ENCODE measurements at places on chromosomes 13 and 19. TPM values are rescaled to one million over a fixed set of nuclear protein-coding genes. Genes with fewer than 3 reads are reported as not detected.

Gene KIR3DL1
- not detected for total RNA-seq

Gene ATP4B
- not detected for total RNA-seq

Gene ZNF440
- 8.8 TPM for total RNA-seq

Gene PBX4
- total RNA-seq: 15.6 TPM

Gene LILRA1
- total RNA-seq: not detected

Gene NFKBIB
- total RNA-seq: 57.9 TPM

Gene PRODH2
- not detected for total RNA-seq

GRCh38 chr19:13899912-13900584, 5.9 kb downstream of the BRME1 start:
- H3K4me3 ChIP-seq: no peak overlapping the region
- no peak for DNase-seq
- H3K27me3 ChIP-seq: no peaks in the 10 kb centered on the region
- no peak overlapping the region for H3K27ac ChIP-seq
- peaks cover 4% of the 10 kb centered on the region for H3K4me1 ChIP-seq

DNA sequence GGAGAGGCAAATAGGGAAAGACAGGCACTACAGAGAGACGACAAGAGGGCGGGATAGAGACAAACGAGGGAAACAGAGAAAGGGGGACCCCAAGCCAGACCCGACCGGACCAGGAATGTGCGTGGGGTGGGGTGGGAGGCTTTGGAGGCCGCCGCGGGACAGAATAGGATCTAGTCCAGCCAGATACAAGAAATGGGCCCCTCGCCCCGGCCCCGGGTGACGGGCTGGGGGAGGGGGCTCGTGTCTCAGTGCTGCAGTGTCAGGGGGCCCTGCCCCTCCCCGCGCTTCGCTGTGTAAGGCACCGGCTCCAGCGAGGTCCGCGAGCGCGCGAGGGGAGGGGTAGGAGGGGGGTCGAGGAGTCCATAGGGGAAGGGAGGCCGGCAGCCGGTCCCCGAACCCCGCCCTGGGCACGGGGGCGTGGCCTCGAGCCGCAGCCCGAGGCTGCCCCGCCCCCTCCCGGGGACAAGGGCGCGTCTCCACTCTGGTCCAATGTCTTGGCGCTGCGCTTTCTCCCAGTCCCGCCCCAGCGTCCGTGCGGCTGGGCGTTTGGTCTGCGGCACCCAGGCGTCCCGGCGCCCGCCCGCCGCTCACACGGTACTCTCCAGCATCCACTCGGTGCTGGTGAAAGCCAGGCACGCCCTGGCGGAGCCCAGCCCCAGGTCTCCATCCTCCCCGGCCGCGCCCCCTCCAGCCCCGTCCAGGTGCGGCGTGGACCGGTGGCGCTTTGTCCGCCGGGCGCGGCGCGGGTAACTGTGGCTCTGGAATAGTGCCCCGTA, 11.0 kb downstream of the IFNL1 start:
- H3K27me3 ChIP-seq: no peaks in the 10 kb centered on the region
- DNase-seq: no peak
- peaks cover 9% of the 10 kb centered on the region for H3K4me1 ChIP-seq
- H3K27ac ChIP-seq: no peak overlapping the region
- H3K36me3 ChIP-seq: peaks cover 11% of the 10 kb centered on the region

DNA sequence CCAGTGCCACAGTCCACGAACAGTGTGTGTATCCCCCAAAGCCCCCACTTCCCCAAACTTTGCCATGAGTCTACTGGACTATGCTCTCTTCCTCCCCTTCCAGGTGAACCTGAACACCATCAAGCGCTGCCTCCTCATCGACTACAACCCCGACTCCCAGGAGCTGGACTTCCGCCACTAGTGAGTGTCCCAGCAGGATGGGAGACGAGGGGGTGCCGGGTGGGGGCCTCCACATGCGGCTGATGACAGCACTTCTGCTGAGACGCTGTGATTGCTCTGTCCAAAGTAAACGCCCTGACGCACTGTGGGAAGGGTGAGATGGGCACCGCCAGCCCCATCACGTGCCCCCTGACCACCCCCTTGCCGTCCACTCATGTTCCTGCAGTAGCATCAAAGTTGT, 2.0 kb upstream of the P2RY11 start:
- DNase-seq: no peak
- H3K4me1 ChIP-seq: peaks cover 63% of the 10 kb centered on the region
- peak overlapping the region; percentile 97 for H3K27ac ChIP-seq
- no peaks in the 10 kb centered on the region for H3K27me3 ChIP-seq

GRCh38 chr13:97212004-97212403, 10.1 kb upstream of the MBNL2 start:
- no peak for DNase-seq
- H3K4me3 ChIP-seq: no peak overlapping the region
- H3K27me3 ChIP-seq: no peaks in the 10 kb centered on the region
- peaks cover 41% of the 10 kb centered on the region for H3K4me1 ChIP-seq
- H3K36me3 ChIP-seq: no peaks in the 10 kb centered on the region

DNA sequence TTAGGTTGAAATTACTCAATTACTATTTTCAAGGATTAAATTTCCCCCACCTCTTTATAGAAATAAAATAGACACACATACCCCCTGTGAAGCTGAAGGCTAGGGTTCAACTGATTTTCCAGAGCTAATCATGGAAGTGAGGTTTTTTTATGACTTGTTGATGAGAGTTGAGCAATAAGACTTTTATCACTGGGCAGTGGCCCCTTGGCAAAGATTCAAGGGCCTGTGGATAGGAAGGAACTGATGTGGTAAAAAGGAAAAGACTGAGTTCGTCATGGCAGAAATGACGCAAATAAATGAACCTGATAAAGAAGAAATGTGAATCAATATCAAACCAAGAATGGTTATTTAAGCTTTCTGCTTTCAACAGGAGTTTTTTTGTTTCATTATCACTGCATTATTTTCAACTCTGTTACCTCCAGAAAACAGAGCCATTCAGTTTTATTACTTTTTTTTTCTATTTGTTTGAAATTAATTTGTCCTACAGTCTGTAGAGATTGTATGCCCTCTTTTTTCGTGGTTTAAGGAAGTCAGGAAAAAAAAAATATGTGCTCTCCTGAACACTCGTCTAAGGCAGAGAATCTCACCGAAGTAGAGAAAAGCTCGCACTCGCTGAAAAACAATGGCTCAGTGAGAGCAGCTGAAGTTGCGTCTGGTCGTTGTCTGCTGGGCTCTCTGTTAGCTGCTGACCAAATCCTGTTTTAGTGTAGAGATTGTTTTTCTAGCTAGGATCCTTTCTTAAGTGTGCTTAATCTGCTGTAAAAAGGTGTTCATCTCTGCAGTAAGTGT, 38.9 kb downstream of the STOML3 start:
- peaks cover 14% of the 10 kb centered on the region for H3K27me3 ChIP-seq
- peaks cover 2% of the 10 kb centered on the region for H3K4me1 ChIP-seq
- H3K36me3 ChIP-seq: no peaks in the 10 kb centered on the region
- peak; percentile 47 for DNase-seq
- H3K4me3 ChIP-seq: no peak overlapping the region
- peak overlapping the region; percentile 40 for H3K27ac ChIP-seq

DNA sequence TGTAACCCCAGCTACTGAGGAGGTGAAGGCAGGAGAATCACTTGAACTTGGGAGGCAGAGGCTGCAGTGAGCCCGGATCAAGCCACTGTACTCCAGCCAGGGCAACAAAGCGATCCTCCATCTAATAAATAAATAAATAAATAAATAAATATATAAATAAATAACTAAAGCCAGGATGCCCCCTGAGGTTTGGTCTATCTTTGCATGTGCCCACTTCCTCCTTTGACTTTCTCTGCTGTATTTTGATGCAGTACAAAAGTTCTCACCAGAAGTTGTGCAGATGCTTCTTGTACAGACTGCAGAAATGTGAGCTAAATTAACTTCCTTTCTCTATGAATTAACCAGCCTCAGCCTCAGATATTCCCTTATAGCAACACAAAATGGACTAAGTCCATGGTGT, 6.5 kb upstream of the N4BP2L2 start:
- DNase-seq: no peak
- H3K36me3 ChIP-seq: no peaks in the 10 kb centered on the region
- no peak overlapping the region for H3K4me3 ChIP-seq
- H3K4me1 ChIP-seq: no peaks in the 10 kb centered on the region
- H3K27me3 ChIP-seq: no peaks in the 10 kb centered on the region
- no peak overlapping the region for H3K27ac ChIP-seq

DNA sequence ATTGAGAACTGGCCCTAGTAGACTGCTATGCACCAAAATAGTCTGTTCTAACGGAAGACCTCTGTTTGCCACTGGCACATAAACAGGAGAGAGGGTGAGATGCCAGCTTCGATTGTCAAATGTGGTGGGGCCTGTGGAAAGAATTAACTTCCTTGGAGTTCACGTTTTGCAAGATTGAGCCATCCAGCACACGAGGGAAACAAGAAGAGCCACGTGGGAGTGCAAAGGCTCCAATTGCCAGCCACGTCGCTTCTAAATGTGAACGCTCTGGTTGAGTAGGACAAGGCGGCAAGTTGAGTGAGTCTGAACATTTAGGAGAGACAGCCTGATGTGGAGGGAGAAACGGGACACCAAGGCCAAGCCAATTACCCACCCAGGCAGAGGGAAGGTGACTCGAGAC, 409.1 kb downstream of the FGF9 start:
- no peaks in the 10 kb centered on the region for H3K27me3 ChIP-seq
- peaks cover 11% of the 10 kb centered on the region for H3K36me3 ChIP-seq
- H3K4me1 ChIP-seq: peaks cover 41% of the 10 kb centered on the region
- H3K27ac ChIP-seq: no peak overlapping the region
- DNase-seq: no peak
- H3K4me3 ChIP-seq: no peak overlapping the region

DNA sequence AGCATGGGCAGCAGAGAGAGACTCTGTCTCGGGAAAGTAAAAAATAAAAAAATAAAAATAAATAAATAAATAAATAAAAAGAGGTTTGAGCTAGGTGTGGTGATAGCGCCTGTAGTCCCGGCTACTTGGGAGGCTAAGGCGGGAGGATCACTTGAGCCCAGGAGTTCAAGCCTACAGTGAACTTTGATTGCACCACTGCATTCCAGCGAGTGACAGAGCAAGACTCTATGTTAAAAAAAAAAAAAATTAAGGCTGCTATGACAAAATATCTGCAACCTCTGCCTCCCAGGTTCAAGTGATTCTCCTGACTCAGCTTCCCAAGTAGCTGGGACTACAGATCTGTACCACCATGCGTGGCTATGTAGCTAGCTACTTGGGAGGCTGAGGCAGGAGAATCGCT, 3.2 kb upstream of the DENND1C start:
- H3K4me3 ChIP-seq: no peak overlapping the region
- DNase-seq: no peak
- no peak overlapping the region for H3K27ac ChIP-seq

DNA sequence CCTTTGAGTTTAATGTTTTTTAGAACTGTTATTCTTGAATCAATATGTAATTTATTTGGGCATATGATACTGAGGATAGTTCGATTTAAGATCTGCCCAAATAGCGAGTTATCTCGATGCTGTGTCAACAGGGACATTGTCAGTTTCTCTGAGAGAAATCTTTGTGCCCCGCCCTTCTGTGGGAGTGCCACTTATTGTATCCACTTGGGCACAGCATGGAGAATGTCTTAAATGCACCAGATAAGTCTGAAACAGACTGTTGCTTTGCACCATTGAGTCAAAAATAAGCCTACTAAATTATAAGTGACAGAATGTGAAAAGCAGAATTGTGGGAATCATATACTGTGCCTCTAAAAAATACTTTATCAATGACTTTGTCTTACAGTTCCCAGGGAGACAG, 45.6 kb downstream of the RNASEH2B start:
- H3K4me3 ChIP-seq: no peak overlapping the region
- H3K4me1 ChIP-seq: peaks cover 2% of the 10 kb centered on the region
- H3K36me3 ChIP-seq: peaks cover 39% of the 10 kb centered on the region
- no peak for DNase-seq
- no peaks in the 10 kb centered on the region for H3K27me3 ChIP-seq
- no peak overlapping the region for H3K27ac ChIP-seq

GRCh38 chr19:317710-318508, 26.7 kb downstream of the MIER2 start:
- DNase-seq: no peak
- H3K27me3 ChIP-seq: no peaks in the 10 kb centered on the region
- H3K4me3 ChIP-seq: no peak overlapping the region

GRCh38 chr13:97307882-97308624, 85.9 kb downstream of the MBNL2 start:
- no peak overlapping the region for H3K27ac ChIP-seq
- peaks cover 9% of the 10 kb centered on the region for H3K4me1 ChIP-seq
- H3K36me3 ChIP-seq: peaks cover 2% of the 10 kb centered on the region
- no peak overlapping the region for H3K4me3 ChIP-seq
- no peak for DNase-seq

GRCh38 chr13:31032528-31033113, 100.2 kb downstream of the TEX26 start:
- H3K27ac ChIP-seq: no peak overlapping the region
- no peak for DNase-seq
- peaks cover 3% of the 10 kb centered on the region for H3K4me1 ChIP-seq
- no peak overlapping the region for H3K4me3 ChIP-seq

GRCh38 chr19:17778251-17778967, 16.5 kb upstream of the B3GNT3 start:
- H3K4me1 ChIP-seq: peaks cover 29% of the 10 kb centered on the region
- no peaks in the 10 kb centered on the region for H3K27me3 ChIP-seq
- DNase-seq: peak; percentile 75
- peaks cover 30% of the 10 kb centered on the region for H3K36me3 ChIP-seq

DNA sequence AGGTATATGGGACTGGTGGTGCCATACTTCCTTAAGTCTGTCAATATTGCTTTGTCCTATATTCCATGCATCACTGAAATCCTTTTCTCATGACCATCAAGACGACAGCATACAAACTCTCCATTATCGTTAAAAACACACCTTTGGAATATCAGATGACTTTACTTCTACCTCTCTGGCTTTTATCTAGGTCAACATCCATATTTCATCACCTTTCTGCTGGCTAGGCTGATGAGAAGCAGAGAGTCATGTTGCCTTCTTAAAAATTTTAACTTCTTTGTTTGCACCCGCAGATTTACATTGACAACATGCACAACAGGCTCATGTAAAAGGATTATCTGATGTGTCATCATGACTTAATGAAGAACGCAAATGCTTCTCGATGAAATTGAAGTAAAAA, 771.4 kb downstream of the OLFM4 start:
- H3K36me3 ChIP-seq: no peaks in the 10 kb centered on the region
- H3K4me1 ChIP-seq: no peaks in the 10 kb centered on the region
- no peaks in the 10 kb centered on the region for H3K27me3 ChIP-seq
- DNase-seq: no peak

- peak; percentile 3 for DNase-seq
- H3K27me3 ChIP-seq: peaks cover 9% of the 10 kb centered on the region
- no peak overlapping the region for H3K27ac ChIP-seq
Measured at GRCh38 chr13:31982540-31982939, 49.0 kb upstream of the FRY start.

All from activated CD8-positive, alpha-beta T cell treated with anti-CD3 and anti-CD28 coated beads for 36 hours (primary cell).